ENCODE measurements at places on chromosomes 3 and 15.

DNA sequence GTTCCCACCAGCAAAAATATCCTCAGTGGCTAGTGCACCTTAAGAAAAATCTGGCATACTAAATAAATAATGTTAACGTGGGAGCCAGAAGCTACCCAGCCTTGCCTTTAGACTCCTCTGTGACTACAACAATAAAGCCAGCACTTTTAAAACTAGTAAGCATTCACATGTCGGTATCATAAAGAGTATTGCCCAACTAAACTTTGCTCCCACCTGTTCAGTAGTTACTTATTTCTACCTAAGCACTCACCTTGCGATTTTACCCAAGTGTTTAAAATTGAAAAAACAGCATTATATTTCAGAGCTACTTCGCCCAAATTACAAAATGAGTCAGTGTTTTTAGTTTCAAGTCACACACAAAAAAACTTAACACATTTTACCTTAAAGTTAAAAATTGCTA, 12.8 kb downstream of the ALDH1L1 start:
- no peak for DNase-seq

GRCh38 chr3:139756529-139757103, 78.8 kb upstream of the NMNAT3 start:
- no peak for DNase-seq

DNA sequence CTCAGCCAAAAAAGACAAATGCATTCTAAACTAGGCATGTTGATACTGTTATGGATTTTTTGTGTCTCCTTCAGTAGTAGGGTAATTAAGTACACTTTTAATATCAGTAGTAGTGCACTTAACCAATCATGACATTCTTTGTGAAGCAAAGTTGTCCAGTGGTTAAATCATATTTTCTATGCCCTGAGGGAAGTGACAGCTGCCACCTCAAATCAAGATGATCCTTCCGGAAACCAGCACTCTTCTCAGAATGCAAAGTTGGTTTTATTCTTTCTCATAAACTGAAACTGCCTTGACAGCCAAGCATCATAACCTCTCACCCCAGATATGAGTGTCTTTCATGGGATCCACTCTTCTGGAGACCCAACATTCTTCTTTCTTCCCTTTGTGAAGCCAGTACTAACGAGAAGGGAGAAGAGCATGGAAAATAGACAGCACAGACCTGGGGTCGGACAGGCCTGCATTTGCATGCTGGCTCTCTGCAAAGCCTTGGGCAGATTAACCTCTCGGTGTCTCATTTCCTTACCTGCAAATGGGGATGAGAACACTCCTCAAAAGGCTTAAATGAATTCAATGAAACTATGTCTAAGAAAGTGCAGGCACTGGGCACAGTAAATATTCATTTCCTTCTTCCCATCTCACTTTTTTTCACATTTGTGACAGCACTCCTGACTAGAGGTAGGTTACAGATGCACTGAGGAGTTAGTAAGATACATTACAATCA, 13.2 kb downstream of the AAGAB start:
- no peak for DNase-seq

- no peak for DNase-seq
Observed at GRCh38 chr3:133742351-133743091, 3.7 kb upstream of the TF start.

DNA sequence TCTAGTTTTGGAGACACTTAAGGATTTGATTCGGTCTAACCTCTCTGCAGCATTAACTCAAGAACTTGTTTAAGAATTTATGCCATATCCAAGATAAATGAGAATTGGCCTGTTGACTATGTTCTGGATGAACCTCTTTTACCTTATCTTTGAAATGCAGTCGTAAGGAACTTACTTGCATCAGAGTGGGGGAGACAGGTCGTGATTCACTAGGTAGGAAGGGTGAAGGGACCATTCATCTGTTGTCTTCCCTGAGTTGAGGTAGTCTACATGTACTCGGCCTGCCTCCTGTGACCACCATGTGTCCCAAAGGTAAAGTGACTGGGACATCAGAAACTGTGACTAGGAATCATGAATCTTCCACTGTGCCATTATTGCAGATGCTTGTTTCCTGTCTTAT, 248.0 kb upstream of the P2RY1 start:
- DNase-seq = no peak

GRCh38 chr15:94523873-94524272, 292.5 kb downstream of the MCTP2 start:
- no peak for DNase-seq

GRCh38 chr3:56667973-56668579, 15.0 kb downstream of the TASOR start:
- DNase-seq = no peak

- DNase-seq = no peak
Observed at GRCh38 chr3:149621218-149622005, 36.4 kb downstream of the WWTR1 start.

- no peak for DNase-seq
Observed at GRCh38 chr3:197406266-197406665, 107.9 kb upstream of the DLG1 start.

- DNase-seq = no peak
Observed at GRCh38 chr15:64773606-64774005, 1.8 kb downstream of the RBPMS2 start.
